ENCODE measurements at places on chromosomes 5 and 9. TPM values are rescaled to one million over a fixed set of nuclear protein-coding genes. Genes with fewer than 3 reads are reported as not detected.

GRCh38 chr5:149128023-149128875 lies 13.0 kb upstream of the ABLIM3 start:
- DNase-seq: peak; percentile 24

DNA sequence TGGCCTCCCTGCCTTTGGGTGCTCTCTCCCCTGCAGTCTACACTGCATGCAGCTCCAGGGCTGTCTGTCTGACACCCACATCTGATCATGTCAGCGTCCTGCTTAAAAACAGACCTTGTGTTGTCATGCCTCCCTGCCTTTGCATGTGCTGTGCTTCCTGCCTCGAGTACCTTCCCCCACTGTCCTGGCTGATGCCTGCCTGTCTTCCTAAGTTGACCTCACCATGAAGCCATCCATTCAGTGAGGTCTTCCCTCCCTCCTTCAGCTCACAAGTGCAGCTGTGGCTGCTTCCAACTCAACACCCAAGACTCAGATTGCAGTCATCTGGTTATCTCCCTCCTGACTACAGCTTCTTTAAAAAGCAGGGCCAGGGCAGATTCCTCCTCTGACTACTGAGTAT lies 5.5 kb downstream of the ANGPTL2 start:
- DNase-seq: no peak

DNA sequence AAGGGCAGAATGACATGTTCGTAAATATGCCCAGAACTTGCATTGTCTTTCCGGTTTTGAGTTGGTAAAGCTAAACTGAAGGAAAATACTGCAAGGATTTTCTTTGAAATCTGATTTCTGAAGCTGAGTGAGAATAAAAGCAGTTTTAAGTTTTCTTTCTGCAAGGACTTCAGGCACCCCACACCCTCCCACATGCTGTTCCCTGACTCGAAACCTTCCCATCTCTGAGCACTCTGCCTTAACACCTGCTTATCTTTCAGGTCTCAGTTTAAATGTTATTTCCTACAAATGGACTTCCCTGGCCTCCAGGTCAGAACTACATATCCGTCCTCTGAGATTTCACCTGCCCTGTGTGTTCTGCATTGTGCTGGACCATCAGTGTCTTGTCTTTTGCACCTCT lies 93.8 kb downstream of the KLHL3 start:
- DNase-seq: no peak

- no peak for DNase-seq
Observed at GRCh38 chr5:129448654-129449053, 11.4 kb upstream of the ADAMTS19 start.

GRCh38 chr5:55406292-55406691 lies 98.5 kb downstream of the MTREX start:
- no peak for DNase-seq

DNA sequence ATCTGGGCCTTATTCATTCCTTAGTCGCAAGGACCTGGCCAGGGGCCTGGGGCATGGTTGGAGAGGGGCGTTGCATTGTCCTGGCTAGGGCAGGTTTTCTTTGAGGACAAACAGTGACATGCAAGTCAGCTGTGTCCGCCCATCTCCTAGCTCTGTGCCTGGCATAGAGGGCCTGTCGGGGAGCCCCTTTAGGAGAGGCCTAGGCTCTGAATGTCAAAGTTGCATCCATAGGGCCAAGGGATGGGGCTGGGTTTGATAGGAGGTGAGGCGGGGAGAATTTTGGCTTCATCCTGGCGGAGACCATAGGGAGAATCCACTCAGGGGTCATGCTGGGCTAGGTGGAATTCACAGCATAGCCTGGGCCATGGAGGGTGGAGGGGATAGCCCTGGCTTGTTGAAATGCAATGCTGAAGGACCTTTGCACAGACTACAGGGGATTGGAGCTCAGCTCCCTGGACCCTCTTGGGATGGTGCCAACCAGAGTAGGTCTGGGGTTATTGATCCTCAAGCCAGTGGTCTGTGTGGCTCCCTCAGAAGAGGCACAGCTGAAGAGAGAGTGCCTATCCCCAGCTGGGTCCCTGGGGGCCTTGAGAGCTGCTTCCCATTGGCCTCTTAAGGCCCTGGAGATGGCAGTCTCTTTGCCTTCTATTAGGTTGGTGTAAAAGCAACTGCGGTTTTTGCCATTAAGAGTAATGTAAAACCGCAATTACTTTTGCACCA lies 104.0 kb downstream of the RGS3 start:
- DNase-seq: no peak

GRCh38 chr5:154274828-154275185 lies 84.3 kb downstream of the GALNT10 start:
- no peak for DNase-seq

DNA sequence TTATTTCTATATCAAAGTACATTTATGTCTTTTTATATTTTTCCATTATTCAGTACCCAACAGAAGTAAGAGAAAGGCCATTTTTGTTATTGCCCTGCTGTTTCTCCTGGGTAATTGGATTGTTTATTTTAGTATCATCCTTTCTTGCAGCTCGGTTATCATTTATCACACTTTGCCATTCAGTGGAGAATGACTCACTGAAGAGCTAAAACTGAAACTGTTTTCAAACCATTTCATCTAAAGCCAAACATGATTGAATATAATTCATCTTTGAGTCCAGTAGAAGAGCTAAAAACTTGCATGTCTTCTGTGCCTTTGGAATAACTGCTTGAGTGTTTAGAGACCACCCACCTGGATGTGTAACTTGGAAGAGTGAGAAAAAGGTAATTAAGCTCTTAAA lies 139.5 kb upstream of the PRDM9 start:
- DNase-seq: no peak

DNA sequence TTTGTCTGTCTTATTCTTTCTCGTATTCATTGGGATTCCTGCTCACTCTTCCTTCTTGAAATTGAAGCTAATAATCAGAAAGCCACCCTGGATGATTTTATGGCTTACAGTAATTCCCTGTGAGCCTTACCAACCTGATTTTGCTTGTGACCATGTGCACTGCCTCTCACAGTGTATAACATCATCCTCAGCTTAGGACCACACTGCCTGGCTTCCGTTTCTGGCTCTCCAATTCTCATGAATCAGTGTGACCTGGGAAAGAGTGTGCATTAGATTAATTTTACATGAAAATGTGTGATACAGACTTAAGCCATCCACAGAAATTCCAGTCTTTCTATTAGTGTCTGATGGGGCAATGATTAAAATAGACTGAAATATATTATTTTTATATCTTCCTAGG lies 126.8 kb upstream of the DMRT1 start:
- no peak for DNase-seq

- no peak for DNase-seq
Observed at GRCh38 chr9:91773156-91773555, 176.9 kb downstream of the ROR2 start.

DNA sequence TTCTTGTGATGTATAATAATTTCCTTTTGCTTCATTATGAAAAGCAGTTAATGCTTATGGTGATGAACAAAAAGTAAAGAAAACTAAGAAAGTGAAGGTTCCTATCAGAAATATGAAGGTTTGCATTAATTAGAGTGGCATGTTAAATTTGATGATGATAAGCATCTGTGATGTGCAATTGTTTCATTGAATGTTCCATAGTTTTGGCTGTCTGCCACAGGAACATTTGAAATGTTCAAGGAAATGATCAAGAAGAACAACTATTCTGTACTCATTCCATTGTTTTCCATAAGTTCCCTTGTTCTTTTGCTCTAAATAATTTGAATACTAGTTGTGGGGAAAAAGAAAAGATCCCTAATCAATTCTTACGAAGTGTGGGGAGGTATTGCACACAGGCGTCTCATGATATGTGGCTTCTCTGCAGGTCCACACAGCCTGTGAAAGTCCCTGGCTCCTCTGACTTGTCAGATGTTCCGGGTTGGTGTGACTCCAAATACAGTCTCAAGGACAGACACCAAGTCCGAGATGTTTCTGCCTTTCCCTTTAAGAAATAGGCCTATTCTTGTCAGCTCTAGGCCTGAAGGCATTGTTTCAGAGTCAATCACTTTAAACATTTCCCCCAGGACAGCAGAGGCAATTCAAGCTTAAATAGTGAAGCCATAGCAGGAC lies 152.6 kb upstream of the MAST4 start:
- DNase-seq: no peak

GRCh38 chr5:179154991-179155955 lies 95.1 kb downstream of the ZNF354C start:
- DNase-seq: no peak

DNA sequence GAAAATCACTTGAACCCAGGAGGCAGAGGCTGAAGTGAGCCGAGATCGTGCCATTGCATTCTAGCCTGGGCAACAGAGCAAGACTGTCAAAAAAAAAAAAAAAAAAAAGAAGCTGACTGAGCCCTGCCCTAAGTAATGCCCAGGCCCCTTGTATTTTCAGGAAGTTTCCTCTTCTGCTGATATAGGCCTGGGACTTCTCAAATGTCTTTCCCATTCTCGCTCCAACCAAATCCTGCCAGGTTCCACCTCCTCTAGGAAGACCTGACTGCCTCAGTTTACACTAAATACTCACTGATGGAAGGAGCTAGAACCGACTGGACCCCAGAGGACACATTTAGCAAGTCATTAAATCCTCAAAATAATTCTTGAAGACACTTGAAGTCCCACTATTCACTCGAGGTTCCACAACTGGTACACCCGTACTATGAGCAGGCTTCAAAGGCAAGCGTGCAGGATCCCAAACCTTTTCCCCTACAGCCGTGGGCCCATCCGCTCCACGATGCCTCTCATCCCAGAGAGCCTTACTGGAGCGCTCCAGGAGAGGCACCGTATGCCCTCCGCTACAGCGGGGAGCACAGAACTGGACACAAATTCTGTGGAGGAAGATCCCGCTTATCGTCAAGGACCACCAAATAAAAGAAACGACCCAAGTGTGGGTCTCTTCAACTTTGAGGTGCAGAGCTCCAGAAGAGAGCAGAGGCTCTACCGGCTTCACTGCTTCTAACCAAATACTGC lies 676 bp downstream of the NOL6 start:
- no peak for DNase-seq

The HAVCR2 gene
- 5.9 TPM for total RNA-seq

The CCNI2 gene
- 0.27 TPM for total RNA-seq

The HRH2 gene
- total RNA-seq: 5.1 TPM

The RMND5B gene
- 30.4 TPM for total RNA-seq

The GRM6 gene
- total RNA-seq: not detected

The TAF11L5 gene
- total RNA-seq: not detected

The CAVIN4 gene
- under 0.01 TPM for total RNA-seq

The PCDHGA9 gene
- total RNA-seq: 1.1 TPM

Measured in hematopoietic multipotent progenitor cell (in vitro differentiated cells).